Hematopoietic multipotent progenitor cell treated with erythropoietin and hydrocortisone succinate and interleukin-3 and kit ligand, for 4 days (in vitro differentiated cells): ENCODE measurements at places on chromosomes 4 and X.

DNA sequence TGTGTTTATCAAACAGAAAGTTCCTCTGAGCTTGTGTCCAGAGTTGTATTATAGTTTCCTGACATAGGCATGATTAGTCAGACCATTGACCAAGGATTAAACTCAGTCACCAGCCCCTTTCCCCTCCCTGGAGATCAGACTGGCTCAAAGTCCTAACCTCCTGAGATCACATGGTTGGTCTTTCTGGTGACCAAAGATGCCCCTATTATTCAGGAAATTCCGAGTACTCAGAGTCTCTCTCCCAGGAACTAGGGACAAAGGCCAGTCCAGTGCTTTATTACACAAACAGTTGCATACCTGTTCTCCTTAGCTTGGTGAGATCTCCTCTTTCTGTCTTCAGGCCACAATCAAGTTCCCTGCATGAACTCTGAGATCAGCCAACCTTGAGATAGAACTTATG lies 14.5 kb upstream of the ENPP6 start:
- no peak for DNase-seq

- no peak for DNase-seq
These were observed 119.8 kb downstream of the SPCS3 start for GRCh38 chr4:176439611-176440010.

GRCh38 chr4:38743866-38744265 lies 38.9 kb downstream of the TLR10 start:
- no peak for DNase-seq

- no peak for DNase-seq
These were observed 33.8 kb upstream of the FGFR3 start for GRCh38 chr4:1759170-1759817.

DNA sequence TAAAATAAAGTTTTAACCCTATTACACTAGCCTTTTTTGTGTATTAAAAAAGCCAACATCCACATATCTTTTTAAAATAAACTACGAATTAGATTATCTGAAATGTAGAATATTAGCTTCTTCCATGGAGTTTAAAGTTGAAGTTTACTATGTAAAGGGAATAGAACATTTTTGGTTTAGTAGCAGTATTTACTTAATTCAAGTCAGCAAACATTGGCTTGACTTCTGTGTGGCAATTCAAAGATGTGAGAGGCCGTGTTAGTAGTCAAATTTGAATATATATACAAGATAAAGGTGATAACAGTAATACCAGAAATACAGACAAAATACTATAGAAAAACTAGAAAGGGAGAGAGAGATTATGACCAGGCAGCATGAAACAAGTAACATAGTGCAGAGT lies 115.1 kb upstream of the IL13RA1 start:
- DNase-seq: no peak

DNA sequence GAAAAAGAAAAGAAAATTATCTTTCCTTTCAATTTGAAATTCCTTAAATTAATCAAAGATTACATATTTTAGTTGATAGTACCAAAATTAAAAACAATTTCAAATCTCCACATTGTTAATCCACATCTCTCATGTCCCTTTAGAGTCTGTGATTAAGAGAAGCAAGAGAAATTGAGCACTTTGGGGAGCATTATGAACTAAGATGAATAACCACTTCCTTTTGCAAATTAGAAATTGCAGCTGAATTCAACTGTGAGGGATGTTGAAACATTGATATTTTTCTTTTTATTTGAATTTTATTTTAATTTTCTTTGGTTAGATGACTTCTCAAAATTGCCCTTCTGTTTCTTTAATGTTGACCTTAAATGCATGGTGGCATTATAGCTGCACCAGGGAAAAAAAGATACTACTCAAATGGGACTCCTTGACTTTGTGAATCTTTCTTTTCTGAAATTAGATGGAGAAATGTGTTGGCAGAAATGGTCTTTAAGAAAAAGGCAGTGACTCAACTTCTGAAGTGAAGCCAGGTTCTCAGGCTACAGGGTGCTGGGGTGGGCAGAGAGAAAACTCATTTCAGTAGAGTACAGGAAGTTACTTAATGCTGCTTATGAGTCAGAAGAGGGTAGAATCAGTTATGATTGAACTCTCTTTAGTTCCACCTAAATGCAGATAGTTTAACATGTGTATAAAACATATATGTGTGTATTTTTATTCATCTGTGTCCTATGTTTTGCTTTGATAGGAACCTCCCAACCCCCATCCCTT lies 92.0 kb upstream of the TNIP3 start:
- DNase-seq: peak; percentile 68

GRCh38 chrX:16445166-16445752 lies 204.7 kb upstream of the S100G start:
- DNase-seq: peak; percentile 51

DNA sequence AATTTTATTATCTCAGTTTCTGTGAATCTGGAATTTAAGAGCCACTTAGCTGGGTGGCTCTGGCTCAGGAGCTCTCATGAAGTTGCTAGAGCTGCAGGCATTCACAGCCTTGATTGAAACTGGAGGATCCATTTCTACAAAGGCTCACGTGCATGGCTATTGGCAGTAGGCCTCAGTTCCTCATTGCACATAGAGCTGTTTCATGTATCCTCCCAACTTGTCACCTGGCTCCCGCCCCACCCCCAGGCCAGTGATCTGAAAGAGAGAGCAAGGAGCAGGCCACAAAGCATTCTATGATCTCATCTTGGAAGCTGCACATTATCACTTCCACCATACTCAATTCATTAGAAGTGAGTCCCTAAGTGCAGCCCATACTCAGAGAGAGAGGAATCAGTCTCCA lies 18.5 kb upstream of the AP1AR start:
- DNase-seq: no peak

DNA sequence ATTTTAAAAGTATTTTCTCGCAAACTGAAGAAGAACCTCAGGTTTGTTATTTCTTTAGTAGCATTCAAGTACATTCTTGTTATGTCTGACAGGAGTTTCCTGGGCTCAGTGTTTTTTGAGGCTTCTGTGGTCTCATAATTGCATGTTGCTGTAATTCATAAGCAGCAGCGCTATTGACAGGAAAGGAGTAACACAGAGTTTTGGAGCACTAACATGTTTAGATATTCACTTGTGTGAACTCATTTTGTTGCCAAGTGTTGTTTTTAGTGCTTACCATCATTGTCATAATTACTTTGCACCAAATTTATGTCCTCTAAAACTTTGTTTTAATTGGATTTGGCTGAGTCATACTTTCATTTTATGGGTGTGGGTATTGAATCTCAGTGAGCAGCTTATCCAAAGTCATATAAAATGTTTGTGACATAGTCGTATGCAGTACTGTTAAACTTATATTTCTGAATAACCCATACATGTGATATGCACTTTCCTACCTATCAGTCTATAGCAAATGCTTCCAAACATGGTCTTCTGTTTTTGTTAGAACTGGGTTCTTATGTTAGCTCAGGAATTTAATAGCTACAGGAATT lies 358.7 kb upstream of the CTSO start:
- DNase-seq: peak; percentile 32

DNA sequence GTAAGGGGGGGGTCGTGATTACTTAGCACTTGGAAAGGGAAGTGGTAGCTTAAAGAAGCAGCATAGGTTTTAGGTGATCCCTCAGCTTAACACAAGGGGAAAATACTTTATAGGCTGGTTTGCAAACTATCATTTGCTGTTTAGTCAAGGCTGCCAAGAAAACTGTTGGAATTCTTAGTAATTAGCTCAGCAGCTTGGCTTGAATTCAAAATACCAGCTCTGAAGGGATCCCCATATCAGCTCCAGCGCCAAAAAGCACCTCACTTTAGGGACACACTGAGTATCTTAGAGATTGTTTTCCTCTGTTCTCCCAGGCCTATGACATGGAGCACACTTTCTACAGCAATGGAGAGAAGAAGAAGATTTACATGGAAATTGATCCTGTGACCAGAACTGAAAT lies 8.8 kb downstream of the TNMD start:
- DNase-seq: no peak

DNA sequence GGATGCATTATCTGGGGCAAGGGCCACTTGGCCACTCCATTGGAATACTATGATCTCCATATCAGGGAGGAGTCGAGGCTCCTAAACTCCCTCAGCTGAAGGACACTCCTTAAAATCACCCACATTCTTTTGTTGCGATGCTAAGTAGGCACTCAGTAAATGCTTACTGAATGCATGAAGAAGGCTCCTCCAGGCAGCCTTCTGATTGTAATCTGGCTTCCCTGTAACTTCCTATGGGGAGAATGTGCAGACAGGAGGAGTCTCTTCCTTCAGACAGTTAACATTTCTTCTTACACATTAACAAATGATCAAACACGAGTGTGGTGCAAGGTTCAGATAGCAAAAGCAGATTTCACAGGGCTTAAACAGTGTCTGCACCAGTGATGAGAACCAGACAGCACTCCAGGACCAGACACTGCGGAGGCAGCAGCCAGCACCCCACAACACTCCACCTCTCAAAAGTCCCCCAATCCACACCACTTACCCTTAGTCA lies 21.4 kb upstream of the USO1 start:
- DNase-seq: no peak

- DNase-seq: peak; percentile 45
These were observed 2.1 kb downstream of the HELT start for GRCh38 chr4:185020293-185020808.

DNA sequence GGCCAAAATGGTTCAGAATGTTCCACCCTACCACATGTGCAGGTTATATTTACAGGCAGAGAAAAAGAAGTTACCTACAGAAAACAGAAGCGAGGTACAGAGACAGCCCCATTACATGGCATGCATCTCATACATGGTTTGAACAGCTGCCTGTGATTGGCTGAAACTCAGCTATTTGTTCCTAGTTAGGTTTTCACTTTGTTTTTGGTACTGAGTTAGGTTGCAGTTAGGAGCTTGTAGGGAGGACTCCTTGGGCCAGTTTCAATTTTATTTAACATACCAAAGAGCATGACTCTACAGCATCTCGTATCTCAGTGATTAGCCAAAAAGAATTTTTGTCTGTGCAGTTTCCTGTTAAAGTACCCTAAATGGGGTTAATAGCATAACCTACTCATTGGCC lies 392.0 kb downstream of the MAPK10 start:
- DNase-seq: no peak

DNA sequence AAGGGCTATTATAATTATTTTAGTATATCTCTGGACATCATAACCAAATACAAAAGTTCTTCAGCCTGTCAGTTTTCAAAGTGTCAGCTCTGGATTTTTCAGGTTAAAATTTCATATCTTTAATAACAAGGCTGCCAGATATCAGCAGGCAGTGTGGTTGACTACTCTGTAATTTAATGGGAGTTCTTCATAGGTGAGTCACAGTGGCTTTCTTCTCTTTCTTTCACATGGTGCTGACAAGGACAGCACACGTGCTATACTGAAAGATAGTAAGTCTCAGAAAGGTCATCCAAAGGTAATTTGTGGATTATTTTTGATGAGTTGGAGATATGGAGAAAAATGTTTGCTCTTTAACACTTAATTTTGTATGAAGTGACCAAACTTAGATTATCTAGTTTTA lies 43.2 kb downstream of the GALNT7 start:
- DNase-seq: no peak

- DNase-seq: no peak
These were observed 10.0 kb downstream of the XAGE2 start for GRCh38 chrX:52378870-52379269.

GRCh38 chr4:123092586-123092985 lies 170.2 kb upstream of the NUDT6 start:
- DNase-seq: no peak

DNA sequence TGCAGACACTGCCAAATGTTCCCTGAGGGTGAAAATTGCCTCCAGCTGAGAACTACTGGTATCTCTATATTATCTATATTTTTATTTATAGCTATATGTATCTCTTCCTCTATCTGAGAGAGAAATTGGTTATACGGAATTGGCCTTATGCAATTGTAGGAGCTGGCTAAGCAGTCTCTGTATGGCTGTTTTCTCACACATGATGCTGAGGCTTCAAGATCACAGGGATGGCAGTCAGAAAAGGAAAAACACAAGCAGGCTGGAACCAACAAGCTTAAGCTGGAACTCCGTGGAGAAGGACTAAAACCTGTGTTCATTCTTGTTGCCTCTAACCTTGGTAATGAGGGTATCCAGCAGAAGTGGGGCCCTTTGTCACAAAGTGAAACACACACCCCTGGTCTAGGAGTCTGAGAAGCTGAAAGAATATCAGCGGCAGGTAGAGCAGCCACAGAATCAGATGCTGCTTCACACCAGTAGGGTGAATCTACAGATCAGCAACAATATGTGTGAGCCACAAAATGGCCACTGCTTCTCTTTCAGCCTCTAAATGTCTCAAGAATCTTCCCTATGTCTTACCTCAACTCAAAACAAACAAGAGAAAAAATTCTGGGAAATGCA lies 166.5 kb upstream of the PPP1R2C start:
- peak; percentile 7 for DNase-seq

DNA sequence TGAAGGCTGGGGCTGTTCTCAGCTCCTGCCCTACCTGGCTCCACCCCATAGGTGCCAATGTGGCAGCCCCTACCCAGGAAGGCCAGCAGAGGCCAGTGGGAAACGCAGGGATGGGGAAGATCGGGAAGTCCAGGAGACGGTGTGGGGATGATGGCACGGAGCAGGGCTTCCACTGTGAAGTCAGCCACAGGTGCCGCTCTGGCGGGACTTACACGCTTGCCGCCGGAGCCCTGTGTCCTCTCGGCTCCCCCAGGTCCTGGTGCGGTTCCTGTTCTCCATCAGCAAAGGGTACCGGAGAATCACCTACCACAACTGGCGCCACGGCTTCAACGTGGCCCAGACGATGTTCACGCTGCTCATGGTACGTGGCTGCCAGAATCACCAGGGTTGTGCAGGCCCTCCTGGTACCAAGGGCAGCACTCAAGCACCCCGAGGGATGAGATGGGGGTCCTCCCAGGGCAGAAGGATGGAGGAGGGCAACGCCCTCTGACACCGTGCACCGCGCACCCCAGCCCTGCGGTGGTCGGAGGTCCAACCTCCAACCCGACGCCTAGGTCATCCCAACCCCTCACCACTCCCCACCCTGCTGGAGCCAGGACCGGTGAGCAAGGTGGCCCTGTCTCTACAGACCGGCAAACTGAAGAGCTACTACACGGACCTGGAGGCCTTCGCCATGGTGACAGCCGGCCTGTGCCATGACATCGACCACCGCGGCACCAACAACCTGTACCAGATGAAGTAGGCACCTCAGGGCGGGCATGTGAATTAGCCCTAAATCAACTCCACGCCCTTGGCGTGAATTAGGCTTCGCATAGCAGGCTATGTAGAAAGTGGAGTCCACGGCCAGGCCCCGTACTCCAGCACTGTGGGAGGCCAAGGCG lies 12.0 kb downstream of the ATP5ME start:
- no peak for DNase-seq

GRCh38 chrX:153366119-153366518 lies 32.2 kb downstream of the ZNF275 start:
- no peak for DNase-seq

DNA sequence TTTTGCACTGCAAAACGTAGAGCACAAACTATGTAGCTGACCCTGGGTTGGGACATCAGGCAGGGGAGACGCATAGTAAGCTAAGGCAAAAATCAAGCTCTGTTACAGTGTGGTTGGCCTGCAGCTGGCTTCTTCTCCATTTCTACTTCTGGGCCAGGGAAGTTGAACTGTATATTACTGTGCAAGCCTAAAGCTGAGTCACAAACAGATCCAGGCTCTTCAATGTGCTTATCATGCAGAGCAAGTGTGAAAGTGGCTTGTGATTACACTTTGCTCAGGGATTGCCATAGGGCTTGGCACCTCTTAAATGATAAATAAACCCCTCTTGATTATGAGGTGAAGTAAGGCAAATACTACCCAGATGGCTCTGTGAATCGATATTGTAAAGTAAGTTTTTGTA lies 40.5 kb downstream of the CLDN34 start:
- peak; percentile 86 for DNase-seq
